ENCODE measurements at places on chromosomes 3 and 15.

- no peak for DNase-seq
These were observed 102.7 kb upstream of the UMPS start for GRCh38 chr3:124627501-124627908.

GRCh38 chr15:38781196-38781595 lies 216.6 kb upstream of the RASGRP1 start:
- DNase-seq: no peak

- no peak for DNase-seq
These were observed 252.7 kb downstream of the NR1D2 start for GRCh38 chr3:24197809-24198208.

DNA sequence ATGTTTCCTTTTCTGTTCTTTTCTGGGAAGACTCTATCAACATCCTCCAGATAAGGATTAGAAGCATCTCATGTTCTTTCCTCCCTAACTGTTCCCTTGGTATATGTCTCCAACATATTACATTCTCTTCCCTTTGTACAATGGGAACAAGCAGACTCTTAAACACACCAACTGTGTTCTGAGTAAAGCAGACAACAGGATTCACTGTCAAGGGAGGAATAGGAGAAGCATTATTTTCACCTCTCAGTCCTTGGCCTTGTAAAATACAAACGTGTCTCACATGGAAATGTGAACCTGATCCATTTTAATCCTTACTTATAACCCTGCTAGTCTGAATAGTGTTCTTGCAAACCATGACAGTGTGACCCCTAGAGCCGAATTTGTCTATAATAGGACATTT lies 19.6 kb downstream of the GYG1 start:
- DNase-seq: no peak

DNA sequence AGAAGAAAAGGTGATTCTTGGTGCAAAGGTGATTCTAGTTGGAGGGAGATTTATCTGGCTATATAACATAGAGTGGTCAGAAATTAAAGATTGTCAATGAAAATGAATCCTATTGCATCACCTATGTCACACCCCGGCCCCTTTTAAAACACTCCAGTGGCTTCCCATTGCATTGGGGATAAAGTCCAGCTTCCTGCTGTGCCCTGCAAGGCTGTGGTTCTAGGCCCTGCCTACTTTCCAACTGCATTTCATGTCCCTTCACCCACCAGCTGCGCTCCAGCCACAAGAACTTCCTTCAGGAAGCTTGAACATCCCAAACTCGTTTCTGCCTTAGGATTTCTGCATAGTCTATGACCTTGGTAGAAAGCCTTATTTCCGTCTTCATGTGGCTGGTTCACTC lies 118.7 kb upstream of the UMPS start:
- no peak for DNase-seq

DNA sequence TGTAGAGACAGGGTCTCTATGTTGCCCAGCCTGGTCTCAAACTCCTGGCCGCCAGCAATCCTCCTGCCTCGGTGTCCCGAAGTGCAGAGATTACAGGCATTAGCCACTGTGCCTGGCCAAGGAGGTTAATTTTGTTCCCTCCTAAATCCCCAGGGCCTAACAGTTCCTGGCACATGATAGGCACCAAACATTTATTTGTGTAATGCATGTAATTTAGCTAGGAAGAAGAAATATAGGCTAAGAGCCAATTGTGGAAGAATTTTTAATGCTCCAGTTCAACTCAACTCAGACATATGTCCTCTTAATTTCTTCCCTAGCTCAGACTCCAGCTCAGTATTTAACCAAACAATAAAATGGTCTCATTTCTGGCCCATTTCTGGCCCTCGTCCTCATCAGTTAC lies 7.7 kb upstream of the ZNF592 start:
- no peak for DNase-seq

GRCh38 chr15:48427960-48428547 lies 96.8 kb downstream of the DUT start:
- no peak for DNase-seq

GRCh38 chr3:11626084-11626463 lies 17.6 kb downstream of the VGLL4 start:
- DNase-seq: no peak

GRCh38 chr3:58801541-58801940 lies 135.0 kb upstream of the FAM3D start:
- DNase-seq: no peak

GRCh38 chr3:138314751-138315150 lies 14.9 kb downstream of the NME9 start:
- DNase-seq: no peak

DNA sequence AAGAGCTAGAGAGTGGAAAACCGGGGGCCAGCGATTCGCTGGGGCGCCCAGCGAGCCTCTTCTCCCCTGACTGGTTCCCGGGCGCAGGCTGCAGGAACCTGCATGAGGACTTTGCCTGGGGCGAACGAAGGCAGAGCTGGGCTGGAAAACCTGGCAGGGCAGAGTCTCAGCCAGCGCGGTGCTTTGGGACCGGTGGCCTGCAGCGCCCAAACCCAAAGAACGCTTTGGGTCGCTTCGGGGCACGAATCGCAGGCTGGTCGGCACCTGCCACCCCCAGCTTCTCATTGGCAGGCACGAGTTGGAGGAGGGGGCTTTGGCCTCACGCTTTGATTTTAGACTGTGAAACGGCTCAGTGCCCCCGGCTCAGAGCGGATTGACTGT lies 3.0 kb downstream of the ONECUT1 start:
- no peak for DNase-seq

DNA sequence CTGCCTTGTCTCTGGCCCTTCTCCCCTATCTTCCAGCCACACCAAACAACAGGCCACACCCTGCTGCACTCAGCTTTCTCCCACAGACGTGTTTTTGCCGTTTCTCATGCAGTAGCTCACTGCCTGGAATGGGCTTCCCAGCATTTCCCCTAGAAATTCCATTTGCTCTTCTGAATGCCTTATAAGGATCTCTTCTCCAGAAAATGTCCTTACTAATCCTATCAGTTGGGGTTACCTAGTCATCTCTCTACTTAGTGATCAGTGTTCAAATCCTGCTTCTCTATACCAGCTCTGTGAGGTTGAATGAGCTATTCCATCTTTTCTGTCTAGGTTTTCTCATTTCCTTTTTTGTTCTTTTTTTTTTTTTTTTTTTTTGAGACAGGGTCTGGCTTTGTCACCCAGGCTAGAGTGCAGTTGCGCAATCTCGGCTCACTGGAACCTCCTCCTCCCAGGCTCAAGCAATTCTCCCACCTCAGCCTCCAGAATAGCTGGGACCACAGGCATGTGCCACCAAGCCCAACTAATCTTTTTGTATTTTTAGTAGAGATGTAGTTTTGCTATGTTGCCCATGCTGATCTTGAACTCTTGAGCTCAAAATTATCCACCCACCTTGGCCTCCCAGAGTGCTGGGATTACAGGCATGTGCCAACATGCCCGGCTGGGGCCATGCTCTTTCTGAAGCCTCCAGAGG lies 98.2 kb upstream of the CHD2 start:
- DNase-seq: no peak

Measured in right forelimb (tissue), 1 donor.